ENCODE measurements at places on chromosomes 5 and 9.

DNA sequence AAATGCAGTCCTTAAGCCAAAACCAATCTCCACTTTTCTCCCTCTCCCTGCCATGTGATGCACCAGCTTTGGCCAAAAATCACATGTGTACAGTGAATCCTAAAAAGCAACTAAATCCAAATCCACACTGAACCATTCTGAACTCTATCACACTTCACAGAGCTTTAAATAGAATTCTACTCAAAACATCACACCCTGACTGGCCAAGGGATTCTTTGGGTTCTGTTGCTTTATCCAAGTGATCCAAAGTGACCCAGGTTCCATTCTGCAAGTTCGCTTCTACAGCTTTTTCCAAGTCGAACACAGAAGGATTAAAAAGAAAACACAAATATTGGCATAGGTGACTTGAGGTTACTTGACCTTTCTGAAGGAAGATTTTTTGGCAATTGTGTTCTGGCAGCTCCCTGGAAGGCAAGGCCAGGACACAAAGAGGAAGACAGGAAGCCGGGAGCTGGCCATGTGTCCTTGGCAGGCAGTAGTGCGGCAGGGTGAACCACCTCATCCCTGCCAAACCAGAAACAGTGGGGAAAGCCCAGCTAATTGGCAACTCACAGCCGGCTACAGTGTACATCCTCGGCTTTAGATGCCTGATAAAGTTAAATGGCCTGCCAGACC lies 115.0 kb downstream of the NFIB start:
- DNase-seq, result no peak

- no peak for DNase-seq
Observed at GRCh38 chr9:27471366-27471765, 52.7 kb upstream of the IFNK start.

DNA sequence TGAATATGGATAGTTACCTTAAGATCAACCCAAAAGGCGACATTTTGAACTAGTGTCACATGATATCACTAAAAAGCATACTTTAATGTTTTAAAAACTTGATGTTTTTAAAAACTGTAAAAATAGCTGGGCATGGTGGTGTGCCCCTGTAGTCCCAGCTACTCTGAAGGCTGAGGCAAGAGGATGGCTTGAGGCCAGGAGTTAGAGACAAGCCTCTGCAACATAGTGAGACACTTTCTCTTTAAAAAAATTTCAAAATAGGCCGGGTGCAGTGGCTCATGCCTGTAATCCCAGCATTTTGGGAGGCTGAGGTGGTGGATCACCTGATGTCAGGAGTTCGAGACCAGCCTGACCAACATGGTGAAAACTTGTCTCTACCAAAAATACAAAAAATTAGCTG lies 129.5 kb downstream of the NPR3 start:
- no peak for DNase-seq

DNA sequence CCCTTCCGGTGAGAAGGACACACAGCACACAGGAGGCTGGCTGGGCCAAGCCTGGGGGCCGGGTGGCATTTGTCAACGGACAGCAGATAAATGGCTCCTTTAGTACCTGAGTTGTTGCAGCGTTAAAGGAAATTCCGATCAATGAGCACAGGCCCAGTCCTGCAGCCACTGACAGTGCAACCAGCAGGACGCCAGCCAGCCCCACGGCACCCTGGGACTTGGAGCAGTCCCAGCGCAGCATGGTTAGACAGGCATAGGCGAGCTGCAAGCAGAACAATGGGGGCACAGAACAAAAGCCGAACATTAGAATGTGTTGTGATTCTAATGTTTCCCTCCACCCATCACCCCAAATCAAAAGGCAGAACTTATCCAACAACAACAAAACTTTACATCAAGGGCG lies 39.3 kb downstream of the PTCH1 start:
- DNase-seq, result no peak

DNA sequence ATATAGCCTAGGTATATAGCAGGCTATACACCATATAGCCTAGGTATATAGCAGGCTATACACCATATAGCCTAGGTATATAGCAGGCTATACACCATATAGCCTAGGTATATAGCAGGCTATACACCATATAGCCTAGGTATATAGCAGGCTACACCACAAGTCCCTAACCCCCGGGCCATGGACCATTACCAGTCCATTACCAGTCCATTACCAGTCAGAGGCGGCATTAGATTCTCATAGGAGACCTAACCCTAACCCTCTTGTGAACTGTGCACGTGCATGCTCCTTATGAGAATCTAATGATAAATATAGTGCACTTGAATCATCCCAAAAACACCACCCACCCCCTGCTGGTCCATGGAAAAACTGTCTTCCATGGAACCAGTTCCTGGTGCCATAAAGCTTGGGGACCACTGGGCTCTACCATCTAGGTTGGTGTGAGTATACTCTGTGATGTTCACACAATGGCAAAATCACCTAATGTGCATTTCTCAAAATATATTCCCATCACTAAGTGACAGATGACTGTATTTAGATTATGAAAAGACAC lies 4.7 kb downstream of the PLIN2 start:
- DNase-seq, result no peak

Measured in vagina (tissue), 2 donors.